AG10803 (cell line): ENCODE measurements at places on chromosomes 12 and 14.
A peak's percentile ranks its signal among the peaks of the same experiment; 100 is the strongest.

DNA sequence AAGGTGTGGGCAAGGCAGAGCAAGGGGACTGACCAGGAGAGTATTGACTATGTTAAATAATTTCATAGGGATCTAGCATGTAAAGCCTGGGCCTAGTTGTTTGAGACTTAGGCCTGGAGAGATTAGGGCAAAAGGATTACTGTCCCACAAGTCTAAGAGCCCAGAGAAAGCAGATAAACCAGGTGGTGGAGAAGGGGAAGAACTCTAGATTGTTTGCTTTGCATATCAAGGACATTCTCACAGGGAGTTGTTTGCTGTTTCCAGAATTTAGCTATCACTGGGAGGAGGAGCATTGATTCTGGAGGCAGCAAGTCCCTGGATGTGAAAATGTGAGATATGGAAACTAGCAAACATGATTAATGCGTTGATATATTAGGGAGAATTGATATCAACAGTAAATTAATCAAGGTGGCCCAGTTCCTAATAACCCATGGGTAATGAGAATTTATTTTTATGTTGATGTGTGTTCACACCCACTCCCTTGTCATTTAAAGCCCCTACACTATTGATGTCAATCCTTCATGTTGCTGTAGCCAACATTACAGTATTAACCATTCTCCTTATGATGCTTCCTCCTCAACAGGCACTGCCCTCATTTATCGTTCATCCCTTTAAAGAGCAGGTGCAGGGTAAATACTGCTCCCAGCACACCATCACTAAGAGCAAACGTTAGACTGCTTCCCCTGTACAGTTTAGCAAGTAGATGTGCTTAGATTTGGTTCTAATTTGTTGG is 1666.7 kb upstream of the FLRT2 start:
- no peak for DNase-seq

DNA sequence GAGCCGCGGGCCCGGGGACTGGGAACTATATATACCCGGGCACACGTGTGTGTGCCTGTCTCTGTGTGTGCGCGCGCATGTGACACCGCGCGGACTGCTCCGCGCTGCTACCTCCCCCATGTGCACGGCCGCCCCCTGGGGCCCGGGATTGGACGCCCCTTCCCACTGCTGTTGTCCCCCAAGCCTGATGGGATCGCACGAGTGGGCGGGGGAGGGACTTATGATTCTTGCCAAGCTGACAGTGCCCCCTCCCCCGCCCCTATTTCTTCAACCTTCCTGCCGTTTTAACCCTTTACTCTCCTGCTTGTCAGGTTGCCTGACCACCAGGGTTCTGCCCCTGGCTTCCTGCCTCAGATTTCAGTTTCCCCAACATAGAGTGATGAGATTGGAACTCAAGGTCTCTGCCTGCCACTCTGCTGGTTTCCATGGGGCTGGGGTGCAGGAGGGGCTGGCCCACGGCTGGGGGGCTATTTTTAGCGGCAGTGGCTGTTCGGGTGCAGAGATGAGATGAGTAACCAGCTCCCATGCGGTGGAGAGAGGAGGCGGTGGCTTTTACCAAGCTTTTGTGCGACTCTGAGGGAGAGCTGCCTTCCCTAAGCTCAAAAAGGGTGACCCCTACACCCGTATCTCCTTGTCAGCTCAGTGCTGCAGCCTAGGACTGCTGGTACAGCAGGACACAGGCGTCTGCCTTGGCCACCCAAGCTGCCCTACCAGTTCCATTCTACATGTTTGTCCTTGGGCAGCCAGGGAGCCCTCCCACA is at the start of gene DDN:
Gene DDN (minus strand): TSS at position 5 of the 761 bp plus-strand sequence. CDS start 88 bp downstream, outside the sequence.
- peak; percentile 20 for DNase-seq

GRCh38 chr14:99407416-99407815 is 73.2 kb downstream of the SETD3 start:
- DNase-seq: no peak

DNA sequence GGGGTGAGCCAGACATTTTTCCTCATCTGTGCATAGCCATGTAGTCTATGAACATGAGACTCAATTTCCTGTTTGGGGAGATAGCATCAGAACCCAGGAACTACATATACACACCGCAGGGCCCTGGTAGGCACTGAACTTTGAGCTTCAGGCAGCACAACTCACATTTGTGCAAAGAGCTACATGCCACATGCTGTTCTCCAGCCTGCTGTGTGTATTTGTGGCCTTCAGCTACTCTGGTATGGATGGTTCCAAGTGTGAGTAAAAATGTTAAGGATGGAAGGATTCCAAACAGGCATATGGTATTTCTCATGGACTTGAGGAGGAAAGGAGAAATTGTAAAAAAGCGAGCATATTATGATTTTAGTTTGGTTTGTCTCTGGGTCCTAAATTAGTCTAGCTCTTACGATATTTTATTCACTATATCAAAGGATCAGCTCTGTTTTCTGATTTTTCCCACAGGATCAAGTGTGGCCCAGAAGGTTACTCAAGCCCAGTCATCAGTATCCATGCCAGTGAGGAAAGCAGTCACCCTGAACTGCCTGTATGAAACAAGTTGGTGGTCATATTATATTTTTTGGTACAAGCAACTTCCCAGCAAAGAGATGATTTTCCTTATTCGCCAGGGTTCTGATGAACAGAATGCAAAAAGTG is 422.4 kb upstream of the OR4E1 start:
- no peak for DNase-seq

GRCh38 chr14:96623676-96624484 is 121.7 kb downstream of the PAPOLA start:
- DNase-seq: no peak

DNA sequence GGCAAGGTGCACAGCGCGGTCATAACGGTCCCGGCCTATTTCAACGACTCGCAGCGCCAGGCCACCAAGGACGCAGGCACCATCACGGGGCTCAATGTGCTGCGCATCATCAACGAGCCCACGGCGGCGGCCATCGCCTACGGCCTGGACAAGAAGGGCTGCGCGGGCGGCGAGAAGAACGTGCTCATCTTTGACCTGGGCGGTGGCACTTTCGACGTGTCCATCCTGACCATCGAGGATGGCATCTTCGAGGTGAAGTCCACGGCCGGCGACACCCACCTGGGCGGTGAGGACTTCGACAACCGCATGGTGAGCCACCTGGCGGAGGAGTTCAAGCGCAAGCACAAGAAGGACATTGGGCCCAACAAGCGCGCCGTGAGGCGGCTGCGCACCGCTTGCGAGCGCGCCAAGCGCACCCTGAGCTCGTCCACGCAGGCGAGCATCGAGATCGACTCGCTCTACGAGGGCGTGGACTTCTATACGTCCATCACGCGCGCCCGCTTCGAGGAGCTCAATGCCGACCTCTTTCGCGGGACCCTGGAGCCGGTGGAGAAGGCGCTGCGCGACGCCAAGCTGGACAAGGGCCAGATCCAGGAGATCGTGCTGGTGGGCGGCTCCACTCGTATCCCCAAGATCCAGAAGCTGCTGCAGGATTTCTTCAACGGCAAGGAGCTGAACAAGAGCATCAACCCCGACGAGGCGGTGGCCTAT is 875 bp downstream of the HSPA2 start:
- DNase-seq: peak; percentile 34

DNA sequence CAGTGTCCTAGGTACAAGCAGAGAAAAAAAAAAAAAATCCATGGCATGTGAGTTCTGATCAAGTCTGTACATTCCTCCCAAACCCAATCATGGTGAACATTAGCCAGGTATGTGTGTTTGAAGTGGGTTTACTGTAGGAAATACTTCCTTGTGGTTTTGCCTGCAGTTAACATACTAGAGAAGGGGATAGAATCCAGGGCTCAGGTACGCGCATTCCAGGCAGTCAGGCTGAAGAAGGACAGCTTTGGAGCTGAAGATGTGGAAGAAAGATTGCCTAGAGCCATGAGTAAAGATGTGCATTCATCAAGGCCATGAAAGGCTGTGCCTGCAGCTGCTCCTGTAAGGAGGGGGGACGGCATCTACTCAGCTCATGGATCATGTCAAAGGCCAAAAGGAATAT is 88.2 kb upstream of the NTF3 start:
- DNase-seq: no peak

DNA sequence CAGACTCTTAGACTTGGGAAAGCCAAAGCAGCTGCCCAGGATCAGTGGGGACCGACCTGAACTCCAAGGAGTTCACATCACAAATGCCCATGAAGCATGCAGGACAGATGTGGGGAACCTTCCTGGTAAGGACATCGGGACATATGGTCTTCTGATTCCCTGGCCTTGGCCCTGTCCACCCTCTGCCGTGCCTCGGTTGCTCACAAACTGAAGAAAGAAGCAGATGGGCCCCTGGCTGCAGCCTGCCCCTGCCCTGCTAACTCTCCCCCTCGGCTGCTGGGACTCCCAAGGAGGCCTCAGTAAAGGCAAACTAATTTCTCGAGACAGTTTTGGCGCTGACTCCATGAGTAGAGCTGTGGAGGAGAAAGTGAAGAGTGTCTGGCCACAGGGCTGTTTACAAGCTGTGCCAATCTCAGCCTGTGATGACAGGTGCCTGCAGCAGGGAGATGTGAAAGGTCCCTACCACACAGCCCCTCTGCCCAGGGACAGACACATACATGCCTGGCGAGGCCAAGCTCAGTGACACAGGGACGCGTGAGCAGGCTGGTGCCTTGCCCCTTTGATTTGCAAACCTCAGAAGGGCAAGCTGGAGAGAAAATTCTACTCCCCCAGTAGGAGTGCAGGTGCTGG is 48.6 kb downstream of the ISCA2 start:
- no peak for DNase-seq

DNA sequence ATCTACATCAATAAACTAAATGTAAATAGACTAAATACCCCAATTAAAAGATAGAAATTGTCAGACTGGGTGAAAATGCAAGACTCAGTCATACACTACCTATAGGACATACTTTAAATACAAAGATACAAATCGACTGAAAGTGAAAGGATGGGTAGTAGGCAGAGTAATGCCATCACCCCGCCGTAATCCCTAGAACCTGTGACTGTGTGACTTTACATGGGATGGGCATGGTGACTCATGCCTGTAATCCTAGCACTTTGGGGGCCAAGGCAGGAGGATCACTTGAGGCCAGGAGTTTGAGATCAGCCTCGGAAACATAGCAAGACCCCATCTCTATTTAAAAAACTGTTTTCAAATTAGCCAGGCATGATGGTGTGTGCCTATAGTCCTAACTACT is 2.6 kb upstream of the EVL start:
- no peak for DNase-seq

DNA sequence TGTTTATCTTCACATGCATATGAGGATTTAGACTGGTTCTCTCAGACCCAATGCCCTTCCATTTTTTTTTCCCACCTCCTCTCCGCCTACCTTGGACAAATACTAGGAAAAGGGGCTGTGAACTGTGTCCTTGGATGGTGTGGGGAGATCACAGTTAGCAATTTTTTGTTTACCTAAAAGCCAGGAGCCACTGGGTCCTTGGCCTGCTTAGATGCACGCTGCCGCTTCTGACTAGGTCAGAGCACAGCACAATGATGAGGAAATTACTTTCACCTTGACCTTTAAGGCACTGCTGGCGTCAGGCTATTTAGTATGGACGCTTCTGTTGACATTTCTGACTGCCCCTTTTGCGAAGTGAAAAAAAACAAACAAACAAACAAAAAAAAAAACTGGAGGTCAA is 1.9 kb downstream of the CCDC38 start:
- DNase-seq: no peak

GRCh38 chr14:30999038-30999773 is 26.2 kb upstream of the AP4S1 start:
- DNase-seq: no peak

DNA sequence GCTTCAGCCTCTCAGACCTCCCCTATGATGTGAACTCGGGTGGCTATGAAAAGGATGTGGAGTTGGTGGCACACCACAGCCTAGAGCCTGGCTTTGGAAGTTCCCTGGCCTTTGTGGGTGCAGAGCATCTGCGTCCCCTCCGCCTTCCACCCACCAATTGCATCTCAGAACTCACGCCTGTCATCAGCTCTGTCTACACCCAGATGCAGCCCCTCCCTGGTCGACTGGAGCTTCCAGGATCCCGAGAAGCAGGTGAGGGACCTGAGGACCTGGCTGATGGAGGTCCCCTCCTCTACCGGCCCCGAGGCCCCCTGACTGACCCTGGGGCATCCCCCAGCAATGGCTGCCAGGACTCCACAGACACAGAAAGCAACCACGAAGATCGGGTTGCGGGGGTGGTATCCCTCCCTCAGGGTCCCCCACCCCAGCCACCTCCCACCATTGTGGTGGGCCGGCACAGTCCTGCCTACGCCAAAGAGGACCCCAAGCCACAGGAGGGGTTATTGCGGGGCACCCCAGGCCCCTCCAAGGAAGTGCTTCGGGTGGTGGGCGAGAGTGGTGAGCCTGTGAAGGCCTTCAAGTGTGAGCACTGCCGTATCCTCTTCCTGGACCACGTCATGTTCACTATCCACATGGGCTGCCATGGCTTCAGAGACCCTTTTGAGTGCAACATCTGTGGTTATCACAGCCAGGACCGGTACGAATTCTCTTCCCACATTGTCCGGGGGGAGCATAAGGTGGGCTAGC is 7.0 kb upstream of the RPS26 start:
- no peak for DNase-seq

GRCh38 chr12:4908684-4909409 is 858 bp upstream of the KCNA1 start:
- no peak for DNase-seq

GRCh38 chr12:278046-278445 is 15.4 kb upstream of the SLC6A13 start:
- no peak for DNase-seq

- DNase-seq: peak; percentile 19
Observed at GRCh38 chr14:95597784-95598211, 62.9 kb downstream of the GLRX5 start.

DNA sequence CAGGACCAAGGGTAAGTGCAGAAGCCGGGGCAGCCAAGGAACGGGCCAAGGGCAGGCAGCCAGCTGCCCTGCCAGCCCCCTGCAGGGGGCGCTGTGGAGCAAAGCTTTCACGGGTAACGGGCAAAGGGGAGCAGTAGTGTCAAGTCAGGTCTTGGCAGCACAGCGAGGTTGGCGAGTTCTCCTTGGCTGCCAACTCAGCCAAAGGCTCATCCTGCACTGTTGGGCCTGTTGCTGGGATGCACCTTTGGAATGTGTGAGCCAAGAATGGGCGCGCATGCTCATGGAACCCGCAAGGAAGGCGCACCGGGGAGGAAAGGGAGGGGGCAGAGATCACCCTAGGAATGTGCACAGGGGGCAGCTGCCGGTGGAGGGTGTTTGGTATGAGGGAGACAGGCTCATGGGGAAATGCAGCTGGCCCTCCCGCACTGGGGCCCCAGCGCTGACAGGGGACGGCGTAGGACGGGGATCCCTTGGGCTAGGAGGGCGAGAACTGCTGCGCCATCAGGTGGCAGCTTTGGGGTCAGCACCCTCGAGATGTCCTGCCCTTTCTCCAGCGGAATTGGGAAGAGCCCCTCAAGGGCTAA is 138.0 kb downstream of the ASCL4 start:
- DNase-seq: peak; percentile 8

GRCh38 chr12:105107171-105107493 is 399 bp upstream of the WASHC4 start:
- peak; percentile 52 for DNase-seq

- no peak for DNase-seq
Observed at GRCh38 chr14:100325231-100325632, 2.1 kb downstream of the SLC25A47 start.

DNA sequence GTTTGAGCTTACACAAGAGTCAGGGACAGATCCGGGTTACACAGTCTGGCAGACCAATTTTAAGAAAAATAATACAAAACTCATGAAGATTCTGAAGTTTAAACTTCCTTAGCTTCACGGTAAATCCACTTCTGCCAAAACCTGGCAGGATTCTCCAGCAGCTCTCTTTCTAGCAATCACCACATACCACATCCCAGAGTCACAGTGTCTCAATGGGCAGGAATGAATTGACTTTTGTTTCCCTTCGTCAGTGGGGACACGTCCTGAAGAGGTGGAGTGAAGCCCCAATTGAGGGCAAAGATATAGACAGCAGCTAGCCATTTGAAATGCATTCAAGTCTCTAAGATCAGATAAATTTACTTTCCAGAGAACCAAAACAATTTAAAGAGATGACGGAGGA is 117.1 kb upstream of the ARHGAP5 start:
- DNase-seq: no peak
